ENCODE measurements at places on chromosomes 2 and 18.

DNA sequence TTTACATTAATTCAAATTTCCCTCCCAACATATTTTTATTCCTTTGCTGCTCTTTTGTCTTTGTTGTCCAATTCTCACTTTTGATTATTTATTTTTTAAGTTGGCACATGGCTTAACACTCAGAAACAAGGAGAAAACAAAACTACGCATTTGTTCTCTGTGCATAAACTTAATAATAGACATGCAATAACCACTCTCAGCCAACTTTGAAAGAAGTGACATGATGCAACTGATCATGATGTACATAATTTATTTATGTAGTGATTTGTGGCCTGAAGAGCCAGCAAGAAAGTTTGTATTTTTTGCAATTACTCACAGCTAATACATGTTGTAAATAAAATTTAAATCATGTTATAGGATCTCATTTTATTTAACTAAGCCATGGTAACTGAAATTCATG is 942.8 kb upstream of the PIK3C3 start:
- no peak for DNase-seq

GRCh38 chr18:44742718-44743311 is 62.1 kb downstream of the SETBP1 start:
- no peak for DNase-seq

DNA sequence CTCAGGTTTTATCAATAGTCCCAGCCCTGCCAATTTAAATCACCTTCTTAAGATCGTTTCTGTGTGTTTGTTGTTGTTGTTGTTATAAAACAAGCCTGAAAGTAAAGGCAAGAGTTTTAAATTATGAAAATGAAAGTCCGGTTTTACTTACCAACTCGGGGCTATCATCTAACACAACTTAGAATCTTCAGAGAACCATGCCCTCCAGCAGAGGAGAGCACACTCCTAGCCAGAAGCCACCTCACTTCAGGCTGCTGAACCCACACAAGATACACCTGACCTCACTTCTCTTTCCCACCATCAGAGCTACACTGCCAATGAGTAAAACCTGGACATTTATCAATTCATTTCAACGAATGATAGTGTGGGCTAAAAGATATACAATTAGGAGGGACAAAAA is 335.2 kb downstream of the IRS1 start:
- no peak for DNase-seq

DNA sequence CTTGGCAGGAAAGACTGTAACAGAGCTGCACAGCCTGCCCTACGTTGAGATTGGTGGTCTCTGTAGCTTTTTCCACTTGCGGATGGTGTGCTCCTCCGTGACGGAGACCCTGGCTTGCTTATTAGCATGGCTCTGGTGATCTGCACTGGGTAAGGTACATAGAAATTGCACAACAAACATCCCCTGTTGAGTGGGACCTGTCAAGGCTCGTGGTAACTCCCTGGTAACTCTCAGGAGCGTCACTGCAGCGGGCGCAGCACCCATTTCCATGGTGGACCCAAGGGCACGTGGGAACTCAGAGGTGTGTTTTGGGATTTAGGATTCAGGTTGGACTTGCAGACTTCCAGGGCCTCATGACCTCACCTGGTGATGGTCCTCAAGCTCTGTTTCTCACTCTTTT is 1.1 kb downstream of the TRAF3IP1 start:
- no peak for DNase-seq

DNA sequence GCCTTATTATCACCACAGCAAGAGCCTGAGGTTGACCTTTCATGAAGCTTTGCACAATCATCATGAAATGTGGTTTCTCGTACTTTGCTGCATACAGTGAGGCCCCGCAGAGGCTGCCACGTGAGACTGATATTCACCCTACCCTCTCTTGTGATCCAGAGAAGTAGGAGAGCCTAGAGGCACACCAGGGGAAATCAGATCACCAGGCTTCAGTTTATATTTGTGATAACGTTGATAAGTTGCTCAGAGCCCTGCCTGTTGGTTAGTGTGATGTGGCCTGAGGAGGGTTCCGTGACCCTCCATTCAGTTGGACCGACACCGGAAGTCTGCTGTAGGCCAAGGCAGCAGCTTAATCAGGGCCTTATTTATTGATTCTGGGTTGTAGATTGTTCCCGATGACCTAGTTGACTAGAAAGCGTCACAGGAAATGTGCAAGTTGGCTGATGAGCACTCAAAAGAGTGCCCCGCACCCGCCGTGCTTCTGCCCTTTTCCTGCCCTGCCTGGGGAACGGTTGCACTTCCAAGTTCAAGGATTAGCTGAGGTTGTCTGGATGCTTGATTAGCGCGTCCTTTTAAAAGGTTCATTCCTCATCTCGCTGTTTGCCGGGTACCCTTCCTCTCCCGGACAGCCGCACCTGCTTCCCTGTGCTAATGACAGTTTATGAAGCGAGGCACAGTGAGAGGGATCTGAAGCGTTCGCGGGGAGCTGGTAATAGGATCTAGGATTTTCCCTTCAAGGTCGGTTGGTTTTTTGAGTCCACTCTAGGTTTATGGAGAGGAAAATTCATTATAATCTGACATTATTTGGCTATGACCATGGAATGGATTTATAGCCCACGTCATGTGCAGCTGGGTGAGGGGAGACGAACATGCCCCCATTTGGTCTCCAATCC is 146.4 kb downstream of the SH3RF3 start:
- DNase-seq, result no peak

Measured in CD8-positive, alpha-beta memory T cell (primary cell).